ENCODE measurements at places on chromosomes 2 and 18.

GRCh38 chr2:33000986-33001385 is 54.2 kb downstream of the LTBP1 start:
- DNase-seq: no peak

- no peak for DNase-seq
Measured at GRCh38 chr2:223081789-223082188, 29.8 kb downstream of the KCNE4 start.

GRCh38 chr2:217897816-217898806 is 104.7 kb downstream of the TNS1 start:
- DNase-seq: no peak

DNA sequence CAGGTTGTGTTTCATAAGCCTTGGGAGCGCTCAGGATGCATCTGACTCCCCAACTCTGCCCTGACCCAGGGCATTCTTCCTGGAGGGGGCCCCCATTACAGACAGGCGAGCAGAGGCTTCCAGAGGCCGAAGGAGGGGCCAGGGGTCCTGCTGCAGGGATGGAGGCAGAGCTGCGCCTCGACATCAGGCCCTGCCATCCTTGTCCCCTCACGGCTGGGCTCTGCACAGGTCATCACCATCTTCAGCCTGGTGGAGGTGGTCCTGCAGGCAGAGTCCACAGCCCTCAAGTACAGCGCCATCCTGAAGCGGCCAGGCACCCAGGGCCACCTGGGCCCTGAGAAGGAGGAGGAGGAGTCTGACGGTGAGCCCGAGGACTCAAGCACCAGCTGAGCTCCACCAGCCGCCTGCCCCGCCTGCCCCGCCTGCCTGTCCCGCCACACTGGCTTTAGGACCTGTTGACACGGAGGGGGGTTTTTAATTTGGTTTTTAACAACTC is 42.3 kb upstream of the ALPP start:
- no peak for DNase-seq

DNA sequence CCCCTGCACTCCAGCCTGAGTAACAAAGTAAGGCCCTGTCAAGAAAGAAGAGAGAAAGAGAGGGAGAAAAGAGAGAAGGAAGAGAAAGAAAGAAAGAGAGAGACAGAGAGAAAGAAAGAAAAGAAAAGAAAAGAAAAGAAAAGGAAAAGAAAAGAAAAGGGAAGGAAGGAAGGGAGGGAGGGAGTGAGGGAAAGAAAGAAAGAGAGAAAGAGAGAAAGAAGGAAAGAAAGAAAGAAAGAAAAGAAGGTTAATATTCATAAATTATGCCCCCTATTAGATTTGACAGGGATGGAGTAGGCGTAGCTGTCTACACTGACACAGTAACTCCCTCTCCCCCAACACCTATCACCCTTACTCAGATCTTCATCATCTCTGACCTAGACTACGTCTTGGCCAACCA is 202.3 kb downstream of the SP3 start:
- DNase-seq: no peak

DNA sequence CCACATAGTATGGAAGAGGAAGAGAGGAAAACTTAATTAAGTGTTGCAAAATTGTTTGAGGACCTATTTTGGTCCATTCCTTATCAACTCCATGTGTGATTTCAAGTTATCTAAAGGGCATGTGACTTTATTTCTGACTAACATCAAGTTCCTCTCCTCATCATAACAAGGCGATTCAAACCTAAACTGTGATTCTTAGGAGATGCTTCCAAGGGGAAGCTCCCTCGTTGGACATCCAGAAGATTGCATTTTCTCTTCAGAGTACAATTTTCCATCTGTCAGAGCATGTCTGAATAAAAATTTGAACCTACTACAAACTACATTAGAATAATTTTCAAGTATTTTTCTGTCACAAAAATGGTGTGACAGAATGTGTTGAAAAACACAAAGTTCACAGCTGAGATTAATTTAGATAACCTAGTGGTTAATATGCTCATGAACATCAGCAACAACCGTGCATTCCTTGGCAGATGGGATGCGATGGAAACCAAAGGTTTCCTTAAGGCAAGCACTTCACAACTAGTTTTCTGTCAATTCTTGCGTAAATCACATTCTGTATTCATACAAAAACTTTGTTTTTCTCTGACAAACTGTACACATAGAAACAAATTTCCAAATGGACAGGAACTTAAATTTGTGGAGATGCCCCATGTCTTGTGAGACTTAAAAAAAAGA is 4.2 kb downstream of the SFT2D3 start:
- DNase-seq: no peak

DNA sequence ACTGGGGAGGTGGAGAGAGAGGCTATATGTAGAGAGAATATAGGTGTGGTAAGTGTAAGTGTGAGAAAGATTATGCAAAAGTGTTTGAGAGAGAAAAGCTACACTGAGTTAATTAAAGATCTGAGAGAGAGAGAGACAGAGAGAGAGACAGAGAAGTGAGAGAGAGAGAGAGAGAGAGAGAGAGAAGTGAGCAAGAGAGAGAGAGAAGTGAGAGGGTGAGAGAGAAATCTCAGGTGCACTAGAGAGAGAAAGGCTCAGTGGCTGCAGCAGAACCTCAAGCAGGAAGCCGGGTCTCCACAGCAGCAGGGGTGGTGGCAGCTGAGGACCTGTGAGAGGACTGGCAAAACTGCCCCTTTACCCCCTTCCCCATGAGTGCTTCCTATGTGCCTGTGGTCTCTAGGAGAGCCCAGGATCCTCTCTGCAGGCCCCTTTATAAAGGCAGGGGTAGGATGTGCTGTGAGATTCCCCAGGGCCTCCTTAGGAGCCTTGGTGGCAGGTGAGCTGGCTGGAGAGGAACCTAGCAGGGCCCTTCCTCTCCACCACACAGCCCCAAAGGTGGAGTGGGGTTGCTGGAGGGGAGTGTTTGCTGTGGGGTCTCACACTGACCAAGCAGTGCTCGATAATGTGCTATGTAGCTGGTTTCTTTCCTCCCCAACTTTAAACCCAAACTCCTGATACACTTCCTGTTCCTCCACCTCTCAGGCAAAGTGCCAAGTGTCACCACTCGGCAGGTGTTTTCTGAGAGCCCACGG is 52.6 kb downstream of the SLC4A5 start:
- no peak for DNase-seq

GRCh38 chr2:118858485-118859156 is 11.2 kb upstream of the EN1 start:
- no peak for DNase-seq

DNA sequence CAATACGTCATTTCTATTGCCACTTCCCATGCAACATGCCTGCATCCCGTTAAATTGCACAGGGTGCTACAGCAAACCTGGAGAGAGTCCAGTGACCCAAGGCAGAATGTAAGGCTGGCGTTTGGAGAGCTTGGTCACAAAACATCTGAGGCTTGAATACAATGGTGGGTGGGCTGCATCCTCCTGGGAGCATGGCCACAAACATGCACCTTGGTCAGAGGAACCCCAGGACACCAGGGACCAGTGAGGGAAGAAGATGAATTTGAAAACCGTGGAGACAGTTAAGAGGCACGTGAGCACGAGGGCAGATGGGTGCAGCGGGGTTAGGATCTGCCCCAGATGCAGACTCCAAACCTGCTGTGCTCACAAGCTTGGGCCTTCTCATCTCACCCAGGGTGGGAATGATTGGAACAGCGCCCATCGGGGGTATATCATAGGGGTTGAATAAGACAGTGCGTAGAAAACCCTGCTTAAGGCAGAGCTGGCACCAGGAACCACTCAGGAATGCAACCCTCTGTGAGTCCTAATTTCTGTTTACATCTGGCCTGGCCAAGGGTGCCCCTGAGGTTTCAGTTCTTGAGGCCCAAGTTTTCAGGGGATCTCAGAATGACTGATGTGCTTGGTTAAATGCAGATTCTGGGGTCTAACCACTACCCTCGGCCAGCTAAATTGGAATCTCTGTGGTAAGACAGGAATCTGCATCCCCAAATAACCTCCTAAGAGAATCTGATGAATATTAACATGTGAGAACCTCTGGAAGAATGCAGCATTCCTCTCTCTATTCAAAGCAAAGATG is 97.2 kb downstream of the ARL4C start:
- DNase-seq: no peak
